Hematopoietic multipotent progenitor cell treated with erythropoietin and hydrocortisone succinate and interleukin-3 and kit ligand, for 6 days (in vitro differentiated cells): ENCODE measurements at places on chromosomes 7 and 10.

DNA sequence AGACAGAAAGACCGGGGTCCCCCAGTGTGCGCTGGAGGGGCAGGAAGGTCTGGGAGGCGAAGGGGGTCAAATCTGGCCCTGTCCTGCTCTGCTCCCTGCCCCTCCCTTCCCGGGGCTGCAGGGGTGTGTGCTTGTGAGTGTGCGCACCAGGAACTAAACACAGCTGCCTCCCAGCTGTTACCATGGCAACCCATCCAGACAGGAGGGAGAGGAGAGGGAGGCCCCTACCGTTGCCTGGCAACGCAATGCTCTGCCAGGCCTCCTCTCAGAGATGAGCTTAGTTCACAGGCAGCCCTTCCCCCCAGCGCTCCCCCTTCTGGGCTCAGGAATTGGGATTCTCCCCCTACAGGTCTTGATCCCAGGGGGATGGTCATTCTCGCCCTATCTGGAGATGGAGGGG lies 6.1 kb downstream of the NYAP1 start:
- DNase-seq = peak; percentile 91

DNA sequence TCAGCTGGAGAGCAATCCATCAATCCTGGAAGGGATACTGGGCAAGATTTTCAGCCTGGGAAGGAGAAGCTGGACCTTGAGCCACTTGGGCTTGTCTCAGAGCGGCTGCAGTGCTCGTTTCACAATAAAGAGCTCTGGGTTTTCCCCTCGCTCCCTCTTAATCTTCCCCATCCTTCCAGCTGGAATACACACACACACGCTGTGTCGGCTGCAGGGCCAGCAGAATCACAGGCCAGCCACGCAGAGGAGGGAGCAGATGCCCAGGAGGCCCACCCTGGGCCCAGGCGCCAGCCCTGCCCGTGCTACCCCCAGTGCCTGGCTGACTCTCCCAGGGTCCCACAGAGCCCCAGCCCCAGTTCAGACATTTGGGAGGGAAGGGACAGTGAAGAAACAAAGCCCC lies 255.1 kb downstream of the TNS3 start:
- DNase-seq = no peak

GRCh38 chr7:30707391-30708357 lies 25.4 kb upstream of the CRHR2 start:
- DNase-seq = no peak

- no peak for DNase-seq
Observed at GRCh38 chr7:23410446-23411183, 59.7 kb downstream of the IGF2BP3 start.

DNA sequence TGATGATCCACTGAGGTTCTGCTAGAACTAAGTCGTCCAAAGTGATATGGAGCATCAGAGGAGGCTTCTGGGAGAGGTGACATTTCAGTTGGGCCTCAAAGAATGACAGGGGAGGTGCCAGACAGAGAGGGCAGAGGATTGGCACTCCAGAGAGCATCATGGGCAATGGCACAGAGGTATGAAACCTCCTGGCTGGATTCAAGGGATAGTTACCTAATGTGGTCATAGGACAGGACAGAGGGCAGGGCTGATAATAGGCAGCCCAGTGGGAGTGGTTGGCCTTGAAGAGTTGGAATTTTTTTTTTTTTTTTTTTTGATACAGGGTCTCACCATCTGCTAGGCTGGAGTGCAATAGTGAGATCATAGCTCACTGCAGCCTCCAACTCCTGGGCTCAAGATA lies 7.6 kb downstream of the SRRM3 start:
- DNase-seq = no peak

DNA sequence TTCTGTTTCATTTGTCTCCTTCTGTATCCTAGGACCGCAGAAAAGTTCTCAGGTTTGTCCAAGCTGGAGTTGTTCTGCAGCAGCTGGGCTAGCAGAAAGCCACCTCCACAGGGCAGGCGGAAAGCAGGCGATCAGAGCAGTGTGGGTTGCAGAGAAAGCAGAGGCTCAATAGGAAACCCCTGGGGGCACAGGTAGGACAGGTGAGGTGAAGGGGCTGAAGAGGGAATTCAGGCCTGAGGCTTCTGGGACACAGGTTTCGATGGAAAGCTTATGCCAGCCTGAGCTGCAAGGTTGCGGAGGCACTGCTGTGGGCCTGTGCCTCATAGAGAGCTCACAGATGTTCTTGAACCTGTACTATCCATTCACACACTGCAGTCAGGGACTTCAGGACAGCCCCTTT lies 194.9 kb upstream of the TPK1 start:
- no peak for DNase-seq
